ENCODE measurements at places on chromosomes 1 and 21.
A peak's percentile ranks its signal among the peaks of the same experiment; 100 is the strongest.

- DNase-seq: no peak
These were observed 47.2 kb downstream of the GNG12 start for GRCh38 chr1:67785847-67786753.

DNA sequence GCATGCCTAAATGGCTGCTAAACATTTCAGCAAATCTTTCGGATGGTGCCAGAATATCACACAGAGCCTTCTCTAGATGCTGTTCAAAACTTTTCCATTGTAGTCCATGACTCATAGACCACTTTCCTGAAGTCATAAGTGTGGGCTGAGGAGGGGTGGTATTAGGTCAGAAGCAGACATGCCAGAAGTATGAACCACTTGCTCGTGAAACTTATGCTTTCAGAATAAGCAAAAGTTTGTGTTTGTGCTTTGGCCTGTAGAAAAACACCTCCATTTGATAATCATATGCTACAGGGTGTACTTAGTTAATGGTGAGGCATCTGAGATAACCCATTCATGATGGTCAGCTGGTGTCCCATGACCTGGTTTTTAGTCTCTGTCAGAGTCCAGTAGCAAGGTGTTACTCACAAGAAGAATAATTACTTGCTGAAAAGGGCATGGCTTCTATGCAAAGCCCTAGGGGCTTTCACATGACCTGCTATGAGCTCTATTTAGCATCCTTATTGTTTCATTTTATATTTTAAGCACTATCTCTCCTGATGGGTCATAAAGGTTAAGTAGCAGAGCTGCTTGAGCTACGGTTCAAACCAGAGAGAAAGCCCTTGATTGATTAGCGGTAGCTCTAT, 183.1 kb upstream of the IVNS1ABP start:
- no peak for DNase-seq

DNA sequence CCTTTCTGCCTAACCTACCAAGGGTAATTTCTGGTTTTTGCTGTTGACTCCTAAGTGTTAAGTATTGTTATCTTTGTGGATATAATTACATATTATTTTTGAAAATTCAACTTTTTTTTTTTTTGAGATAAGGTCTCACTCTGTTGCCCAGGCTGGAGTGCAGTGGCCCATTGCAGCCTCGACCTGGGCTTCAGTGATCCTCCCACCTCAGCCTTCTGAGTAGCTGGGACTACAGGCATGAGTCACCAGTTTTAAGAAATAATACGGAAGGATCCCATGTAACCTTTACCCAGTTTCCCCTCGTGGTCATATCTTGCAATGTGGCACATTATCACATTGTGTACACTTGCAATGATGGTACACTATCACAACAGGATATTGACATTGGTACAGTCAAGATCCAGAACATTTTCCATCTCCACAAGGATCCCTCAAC, 3.1 kb downstream of the CHD1L start:
- no peak for DNase-seq

GRCh38 chr21:41566500-41567014, 58.6 kb upstream of the TMPRSS2 start:
- DNase-seq: no peak

- no peak for DNase-seq
These were observed 3.9 kb upstream of the NHLH1 start for GRCh38 chr1:160363010-160363409.

- DNase-seq: no peak
These were observed 688.4 kb downstream of the USP25 start for GRCh38 chr21:16418226-16418625.

- DNase-seq: no peak
These were observed 57.0 kb upstream of the TARBP1 start for GRCh38 chr1:234535763-234536515.

GRCh38 chr1:29196863-29197589, 15.3 kb upstream of the SRSF4 start:
- no peak for DNase-seq

DNA sequence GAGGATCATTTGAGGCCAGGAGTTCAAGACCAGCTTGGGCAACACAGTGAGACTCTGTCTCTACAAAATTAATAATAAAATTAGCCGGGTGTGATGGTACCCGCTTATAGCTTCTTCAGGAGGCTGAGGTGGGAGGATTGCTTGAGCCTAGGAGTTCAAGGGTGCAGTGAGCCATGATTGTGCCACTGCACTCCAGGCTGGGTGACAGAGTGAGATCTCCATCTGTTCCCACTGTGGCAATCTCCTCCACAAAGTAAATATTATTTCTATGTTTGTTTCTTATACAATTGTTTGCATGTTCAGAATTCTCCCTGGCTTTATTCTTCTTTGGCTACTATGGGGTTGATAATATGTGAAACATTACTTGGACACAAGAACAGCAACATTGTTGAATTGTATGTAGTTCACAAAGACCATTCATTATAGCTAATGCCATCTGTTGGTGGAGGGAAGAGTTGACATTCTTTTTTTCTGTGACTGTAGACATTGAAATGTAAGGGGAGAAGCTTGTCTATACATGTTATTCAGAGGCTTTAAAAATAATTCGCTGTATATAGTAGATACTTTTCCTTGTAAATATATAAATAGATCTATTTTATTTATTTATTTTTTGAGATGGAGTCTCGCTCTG, 47.8 kb upstream of the SRSF10 start:
- DNase-seq: no peak

- DNase-seq: no peak
These were observed 145.1 kb downstream of the PTPRU start for GRCh38 chr1:29381426-29381825.

DNA sequence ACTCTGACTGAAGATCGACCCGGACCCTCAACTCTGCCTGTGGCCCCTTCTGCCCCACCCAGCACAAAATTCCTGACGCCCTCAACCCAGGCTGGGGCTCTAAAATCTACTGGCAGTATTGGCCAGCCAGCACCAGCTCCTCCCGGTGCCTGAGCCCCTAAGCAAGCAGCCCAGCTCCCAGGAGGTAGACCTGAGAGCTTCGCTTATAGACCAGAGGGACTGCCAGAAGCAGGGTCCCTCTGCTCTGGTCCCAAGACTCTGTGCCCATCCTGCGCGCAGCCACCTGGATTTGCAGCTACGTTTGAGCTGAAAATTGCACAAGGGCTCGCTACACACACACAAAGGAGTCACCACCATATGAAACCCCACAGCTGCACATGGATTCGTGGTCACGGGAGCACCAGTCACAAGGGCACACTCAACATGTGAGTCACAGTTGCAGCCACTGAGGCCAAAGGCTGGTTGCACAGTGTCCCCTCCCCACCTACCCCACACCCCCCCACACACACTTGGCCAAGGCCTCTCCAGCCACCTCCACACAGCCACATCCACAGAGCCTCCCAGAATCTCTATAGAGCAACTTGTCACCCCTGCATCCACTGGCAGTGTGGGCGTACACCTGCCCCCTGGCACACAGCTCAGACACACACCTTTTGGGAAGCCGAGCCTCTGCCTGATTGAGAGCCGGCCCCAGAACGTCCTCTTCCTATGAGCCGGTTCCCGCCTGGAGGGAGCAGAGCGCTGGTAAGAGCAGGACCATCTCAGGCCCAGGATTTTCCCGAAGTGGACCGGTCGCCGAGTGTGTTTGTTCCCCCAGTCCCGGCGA, 1.1 kb upstream of the DMBX1 start:
- DNase-seq: no peak

DNA sequence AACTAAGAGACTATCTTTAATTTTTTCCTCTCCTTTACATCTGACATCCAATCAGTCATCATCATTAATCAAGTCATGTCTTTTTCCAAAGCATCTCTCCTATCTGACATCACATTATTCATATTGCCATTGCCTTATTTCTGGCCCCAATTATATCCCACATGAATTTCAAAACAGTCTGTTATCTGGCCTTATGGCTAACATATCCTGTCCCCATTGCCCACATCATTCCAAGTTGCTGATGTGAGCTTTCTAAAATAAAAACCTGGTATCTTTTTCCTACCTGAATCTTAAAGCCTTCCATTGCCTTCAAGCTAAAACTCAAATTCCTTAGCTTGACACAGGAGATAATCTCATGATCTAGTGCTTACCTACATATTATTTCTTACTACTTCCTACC, 283.9 kb downstream of the LRRC40 start:
- no peak for DNase-seq

- peak; percentile 89 for DNase-seq
These were observed 34.9 kb downstream of the ECE1 start for GRCh38 chr1:21255284-21255942.

GRCh38 chr1:49465486-49466185, 558.1 kb downstream of the AGBL4 start:
- DNase-seq: no peak

GRCh38 chr21:39688010-39688409, 57.0 kb upstream of the IGSF5 start:
- DNase-seq: no peak

GRCh38 chr1:77287535-77287934, 5.7 kb downstream of the AK5 start:
- DNase-seq: no peak

- DNase-seq: no peak
These were observed 184.5 kb upstream of the KAZN start for GRCh38 chr1:14413819-14414490.

- DNase-seq: no peak
These were observed 29.3 kb upstream of the DDAH1 start for GRCh38 chr1:85494074-85494903.

- DNase-seq: no peak
These were observed 760 bp upstream of the TINAGL1 start for GRCh38 chr1:31575369-31576140.

- no peak for DNase-seq
These were observed 2.5 kb upstream of the PLEKHM2 start for GRCh38 chr1:15681349-15682292.

DNA sequence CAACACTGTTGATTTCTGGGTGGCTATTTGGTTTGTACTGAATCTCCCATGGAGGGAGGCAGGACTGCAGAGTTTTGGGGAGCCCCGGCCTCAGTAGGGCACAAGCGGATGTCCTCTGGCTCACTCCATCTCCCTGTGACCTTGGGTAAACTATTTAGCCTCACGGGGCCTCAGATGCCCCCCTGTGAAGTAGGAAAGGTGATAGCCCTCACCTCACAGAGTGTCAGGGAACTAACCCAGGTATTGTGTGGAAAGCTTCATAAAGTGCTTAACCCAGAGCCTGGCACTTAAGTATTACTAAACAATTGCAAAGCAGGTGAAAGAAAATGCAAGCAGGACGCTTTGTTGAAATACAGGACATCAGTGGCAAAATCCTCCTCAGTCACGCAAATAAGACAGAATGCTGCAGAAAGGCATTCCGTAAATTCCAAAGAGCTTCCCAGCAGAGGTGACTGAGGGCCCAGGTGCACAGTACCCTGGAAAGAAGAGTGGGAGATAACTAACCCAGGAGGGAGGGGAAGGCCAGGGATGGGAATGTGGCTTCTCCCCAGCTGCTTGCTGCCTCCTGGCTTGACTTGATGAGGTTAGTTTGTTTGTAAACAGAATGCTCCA, 436.3 kb downstream of the PRDM2 start:
- no peak for DNase-seq

- no peak for DNase-seq
These were observed 1404.4 kb upstream of the PRMT6 start for GRCh38 chr1:105652109-105652508.

DNA sequence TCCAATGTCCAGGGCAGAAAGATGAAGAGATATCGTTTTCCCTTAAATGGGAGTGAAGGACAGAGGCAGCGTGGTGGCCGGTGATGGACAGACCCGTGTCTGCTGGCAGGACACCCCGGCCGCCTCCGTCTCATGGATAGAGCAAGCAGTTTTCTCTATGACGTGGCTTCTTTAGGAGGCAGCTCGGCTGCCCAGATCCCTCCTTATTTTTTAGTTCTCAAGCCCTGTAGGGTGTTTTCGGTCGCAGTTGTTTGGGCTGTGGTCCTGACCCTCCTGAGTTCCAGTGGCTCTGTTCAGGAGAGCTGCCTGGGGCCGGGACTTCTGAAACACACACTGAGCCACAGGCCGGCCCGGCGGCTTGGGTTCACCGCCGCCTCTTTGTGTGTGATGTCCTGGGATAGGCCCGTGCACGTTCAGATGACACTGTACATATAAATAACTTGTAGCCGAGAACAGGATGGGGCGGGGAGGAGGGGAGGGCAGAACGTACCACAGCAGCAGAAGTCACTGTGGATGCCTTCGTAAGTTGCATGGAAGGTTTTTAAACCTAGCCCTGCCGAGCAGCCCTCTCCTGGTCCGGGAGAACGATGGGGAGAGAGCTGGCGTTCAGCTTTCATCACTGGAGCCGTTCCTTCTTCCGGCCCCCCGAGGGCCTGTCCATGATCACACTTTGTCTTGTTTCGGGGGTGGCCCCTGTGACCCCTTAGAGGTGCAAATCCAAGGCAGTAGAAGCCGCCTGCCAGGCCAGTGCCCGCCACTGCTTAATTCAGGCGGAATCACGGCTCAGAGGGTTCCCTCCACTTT, 65.2 kb downstream of the SIK1 start:
- DNase-seq: peak; percentile 56

DNA sequence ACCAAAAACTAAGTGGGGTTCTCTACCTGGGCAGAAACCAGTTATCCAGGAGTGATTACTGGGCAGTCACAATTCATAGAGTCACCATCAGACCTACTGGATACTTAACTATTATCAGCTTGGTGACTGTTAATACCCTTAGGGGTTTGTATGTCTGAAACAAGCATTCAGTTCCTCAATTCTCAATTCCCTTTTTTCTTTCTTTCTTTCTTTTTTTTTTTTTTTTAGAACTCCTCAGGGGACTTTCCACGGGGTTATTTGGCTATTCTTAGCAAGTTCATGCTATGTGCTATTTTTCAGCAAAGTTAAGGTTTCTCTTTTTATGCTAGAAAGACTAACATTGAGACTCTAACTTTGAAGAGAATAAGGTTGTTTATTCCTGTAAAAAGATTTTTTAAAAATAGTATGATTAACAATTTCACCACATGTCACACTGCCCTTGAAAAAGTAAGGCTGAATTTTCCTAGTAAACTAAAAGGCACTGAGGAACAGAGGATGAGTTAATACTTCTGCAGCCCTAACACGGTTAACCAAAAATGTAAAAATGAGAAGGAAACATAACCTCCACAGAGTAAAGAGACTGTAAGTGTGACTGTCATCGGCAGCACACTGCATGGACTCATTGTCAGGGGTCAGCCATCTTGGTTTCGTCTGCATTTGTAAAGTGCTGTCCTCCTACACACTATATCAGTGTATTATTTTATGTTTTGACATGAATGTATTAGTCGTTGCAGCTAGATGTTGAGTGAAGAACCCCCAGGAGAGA, 310.2 kb downstream of the NTNG1 start:
- no peak for DNase-seq

GRCh38 chr1:223133306-223133823, 9.7 kb downstream of the TLR5 start:
- DNase-seq: no peak

GRCh38 chr1:118636004-118636403, 352.1 kb downstream of the TBX15 start:
- no peak for DNase-seq

DNA sequence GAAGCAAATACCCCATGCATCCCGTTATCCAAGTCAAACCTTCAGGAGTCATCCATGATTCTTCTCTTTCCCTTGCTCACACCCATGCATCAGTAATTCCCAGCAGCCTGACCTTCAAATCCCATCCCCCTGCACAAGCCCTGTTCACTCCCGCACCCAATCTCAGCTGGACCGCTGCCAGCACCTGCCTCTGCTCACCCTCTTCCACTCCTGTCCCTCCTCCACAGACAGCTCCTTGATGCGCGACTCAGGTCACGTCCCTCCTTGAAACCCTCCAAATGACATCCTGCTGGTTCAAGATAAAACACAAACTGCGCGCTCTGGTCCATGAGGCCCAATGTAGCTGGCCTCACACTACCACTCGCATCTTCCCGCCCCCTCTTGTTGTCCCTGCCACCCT, 43.4 kb upstream of the MPZL1 start:
- DNase-seq: no peak

- no peak for DNase-seq
These were observed 178.1 kb upstream of the NFIA start for GRCh38 chr1:60904099-60904851.
